ENCODE measurements at places on chromosomes 6 and 20.

DNA sequence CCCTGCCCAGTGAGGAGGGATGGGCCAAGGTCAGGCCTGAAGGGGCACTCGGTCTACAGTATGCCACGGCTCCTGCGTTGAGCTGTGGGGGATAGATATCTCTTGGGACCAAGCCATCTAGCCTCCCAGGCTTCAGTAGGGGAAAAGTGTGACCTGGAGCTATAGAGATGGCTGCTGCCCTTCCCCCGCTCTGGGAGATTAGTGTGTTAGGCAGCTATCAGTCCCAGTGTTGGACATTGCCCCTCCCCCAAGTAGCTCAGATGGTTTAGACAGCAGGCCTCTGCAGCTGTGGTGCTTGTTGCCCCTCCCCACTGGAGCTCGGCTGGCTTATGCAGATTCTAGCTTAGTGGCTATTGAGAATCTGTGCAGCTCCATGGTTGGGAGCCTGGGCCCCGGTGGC is 56.8 kb downstream of the KHDRBS2 start:
- peak; percentile 53 for DNase-seq

DNA sequence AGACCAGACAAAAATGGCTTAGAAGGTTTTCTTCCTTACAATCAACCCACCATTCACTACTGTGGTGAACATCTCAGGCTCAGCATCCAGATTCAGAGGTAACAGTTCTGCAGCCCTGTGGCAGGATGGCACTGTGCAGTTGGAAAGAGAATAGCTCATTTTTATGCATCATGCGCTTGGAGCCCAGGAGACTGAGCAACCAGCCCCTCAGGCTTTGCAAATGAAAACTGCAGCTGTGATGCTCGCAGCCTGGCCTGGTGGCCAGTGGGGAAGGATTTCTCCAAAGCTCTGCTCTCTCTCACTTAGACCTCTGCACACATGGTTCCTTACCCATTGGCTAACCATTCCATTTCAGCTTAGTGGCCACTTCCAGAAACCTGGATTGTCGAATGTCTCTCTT is 45.8 kb downstream of the GABRR2 start:
- no peak for DNase-seq

DNA sequence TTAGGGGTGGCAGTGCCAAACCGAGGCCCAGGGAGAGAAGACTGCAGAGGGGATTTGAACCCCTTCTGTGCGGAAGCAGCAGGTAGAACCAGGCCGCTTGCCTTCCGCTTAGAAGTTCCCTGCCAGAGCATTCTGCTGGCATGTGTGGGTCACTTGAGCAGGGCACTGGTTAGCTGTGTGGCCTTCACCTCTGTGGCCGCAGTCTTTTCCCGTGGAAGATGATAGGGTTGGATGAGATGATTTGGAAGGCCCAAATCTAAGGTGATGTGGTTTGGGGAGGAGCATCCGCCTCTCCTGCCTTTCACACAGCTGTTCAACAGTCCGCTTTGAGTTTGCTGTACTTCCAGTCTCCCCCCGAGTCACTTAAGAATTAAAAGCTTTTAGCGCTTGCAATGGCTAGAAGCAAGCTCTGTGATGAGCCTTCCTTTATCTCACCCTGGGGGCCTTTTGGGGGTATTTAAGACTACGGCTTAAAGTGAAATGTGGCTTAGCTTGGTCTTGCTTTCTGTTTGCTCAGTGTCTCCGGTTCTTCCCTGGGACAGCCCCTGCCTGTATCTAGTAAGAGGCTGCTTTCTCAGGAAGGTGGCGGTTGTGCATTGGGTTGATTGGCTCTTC is 743 bp downstream of the CMTR1 start:
- DNase-seq: peak; percentile 50

DNA sequence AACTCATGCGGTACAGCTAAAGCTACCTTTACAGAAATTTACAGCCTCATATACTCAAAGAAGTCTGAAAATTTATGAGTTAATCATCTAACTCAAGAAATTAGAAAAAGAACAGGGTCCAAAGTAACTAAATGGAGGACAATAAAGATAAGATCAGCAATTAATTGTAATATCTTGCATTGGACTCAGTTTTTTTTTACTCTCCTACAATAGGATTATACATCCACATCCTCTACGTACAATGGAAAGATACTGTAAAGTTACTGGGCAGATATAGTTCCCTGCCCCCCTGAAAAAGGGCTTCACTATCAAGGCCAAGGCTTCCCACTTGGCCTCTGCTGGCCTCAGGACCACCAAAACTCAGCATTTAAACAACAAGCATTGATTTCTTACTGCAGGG is 31.5 kb upstream of the MOCS1 start:
- DNase-seq: no peak

- peak; percentile 14 for DNase-seq
Observed at GRCh38 chr6:126033696-126034095, 47.4 kb downstream of the TRMT11 start.

DNA sequence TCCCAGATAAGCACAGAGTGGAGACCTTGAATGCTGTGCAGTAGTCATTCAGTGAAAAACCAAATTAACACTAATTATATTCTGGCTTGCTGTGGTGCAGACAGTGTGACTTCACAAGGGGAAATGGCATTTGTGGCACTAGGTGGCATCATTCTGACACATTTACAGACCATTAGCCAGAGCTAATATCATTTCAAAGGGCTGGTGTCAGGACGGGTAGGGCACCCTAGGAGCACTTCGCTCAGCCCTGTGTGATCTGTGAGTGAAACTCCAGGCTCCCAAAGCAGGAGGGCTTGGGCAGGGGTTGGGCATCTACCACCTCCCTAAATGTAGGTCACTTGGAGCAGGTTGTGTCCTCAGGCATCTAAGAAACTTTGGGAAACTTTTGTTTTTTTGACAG is 555.8 kb downstream of the PKHD1 start:
- DNase-seq: no peak

DNA sequence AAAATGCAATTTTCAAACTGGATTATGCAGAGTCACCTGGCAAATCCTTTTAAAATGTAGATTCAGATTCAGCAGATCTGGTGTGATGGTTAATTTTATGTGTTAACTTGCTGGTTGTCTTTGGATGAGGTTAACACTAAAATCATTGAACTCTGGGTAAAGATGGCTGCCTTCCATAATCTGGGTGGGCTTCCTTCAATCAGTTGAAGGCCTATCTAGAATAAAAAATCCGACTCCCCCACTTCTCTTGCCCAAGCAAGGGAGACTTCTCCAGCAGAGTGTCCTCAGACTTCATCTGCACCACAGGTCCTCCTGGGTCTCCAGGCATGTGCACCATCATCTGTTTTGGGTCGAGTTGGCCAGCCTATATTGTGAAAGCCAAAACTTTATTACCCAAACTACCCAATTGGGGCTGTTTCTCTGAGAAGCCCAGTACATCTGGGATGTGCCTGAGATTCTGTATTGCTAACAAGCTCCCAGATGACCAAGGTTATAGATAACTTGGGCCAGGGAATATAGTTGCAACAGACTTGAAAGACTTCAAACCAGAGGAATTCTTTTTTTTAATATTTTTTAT is 1.6 kb upstream of the SLC17A5 start:
- no peak for DNase-seq

GRCh38 chr6:54327631-54328030 is 19.4 kb downstream of the TINAG start:
- DNase-seq: no peak

DNA sequence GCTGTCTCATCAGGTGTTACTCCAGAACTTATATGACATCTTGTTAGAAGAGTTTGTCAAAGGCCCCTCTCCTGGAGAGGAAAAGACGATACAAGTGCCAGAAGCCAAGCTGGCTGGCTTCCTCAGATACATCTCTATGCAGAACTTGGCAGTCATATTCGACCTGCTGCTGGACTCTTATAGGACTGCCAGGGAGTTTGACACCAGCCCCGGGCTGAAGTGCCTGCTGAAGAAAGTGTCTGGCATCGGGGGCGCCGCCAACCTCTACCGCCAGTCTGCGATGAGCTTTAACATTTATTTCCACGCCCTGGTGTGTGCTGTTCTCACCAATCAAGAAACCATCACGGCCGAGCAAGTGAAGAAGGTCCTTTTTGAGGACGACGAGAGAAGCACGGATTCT is 43.7 kb upstream of the SMIM28 start:
- DNase-seq: no peak

Measured in WERI-Rb-1 (cell line).